Activated CD8-positive, alpha-beta memory T cell treated with anti-CD3 and anti-CD28 coated beads for 1 hour (primary cell): ENCODE measurements at places on chromosomes 4 and X.

- no peak for DNase-seq
These were observed 1.0 kb upstream of the DAPP1 start for GRCh38 chr4:99815597-99816011.

DNA sequence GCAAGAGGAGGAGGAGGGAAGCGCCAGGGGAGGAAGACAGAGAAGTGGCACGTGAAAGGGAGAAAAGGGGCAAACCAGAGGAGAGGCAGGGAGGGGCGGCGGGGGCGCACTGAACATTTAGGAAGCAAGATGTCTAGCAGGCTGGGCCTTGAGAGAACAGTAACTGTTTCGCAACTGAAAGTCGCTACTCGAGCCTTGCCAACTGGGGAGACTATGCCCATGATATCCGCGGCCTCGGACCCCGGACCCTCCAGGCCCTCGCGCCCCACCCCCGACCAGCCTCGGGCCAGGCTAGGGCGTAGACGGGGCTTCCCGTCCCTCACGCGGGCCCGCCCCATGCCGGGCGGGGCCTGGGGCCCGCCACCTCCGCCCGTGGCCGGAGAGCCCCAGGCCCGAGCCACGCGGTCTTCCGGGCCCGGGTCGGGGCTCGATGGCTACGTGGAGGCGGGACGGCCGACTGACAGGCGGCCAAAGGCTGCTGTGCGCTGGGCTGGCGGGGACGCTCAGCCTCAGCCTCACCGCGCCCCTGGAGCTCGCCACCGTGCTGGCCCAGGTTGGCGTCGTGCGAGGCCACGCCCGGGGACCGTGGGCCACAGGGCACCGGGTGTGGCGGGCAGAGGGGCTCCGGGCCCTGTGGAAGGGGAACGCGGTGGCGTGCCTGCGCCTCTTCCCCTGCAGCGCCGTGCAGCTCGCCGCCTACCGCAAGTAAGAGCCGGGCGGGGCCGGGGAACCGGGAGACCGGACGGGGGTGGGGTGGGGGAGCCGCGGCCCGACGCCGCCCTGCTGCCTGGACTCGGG is at the start of gene SLC25A43:
Gene SLC25A43 (plus strand): TSS at position 363 of the 798 bp plus-strand sequence. CDS start 68 bp downstream, at position 431.
- no peak for DNase-seq

GRCh38 chr4:33134366-33134765 is 2414.2 kb downstream of the PCDH7 start:
- no peak for DNase-seq

DNA sequence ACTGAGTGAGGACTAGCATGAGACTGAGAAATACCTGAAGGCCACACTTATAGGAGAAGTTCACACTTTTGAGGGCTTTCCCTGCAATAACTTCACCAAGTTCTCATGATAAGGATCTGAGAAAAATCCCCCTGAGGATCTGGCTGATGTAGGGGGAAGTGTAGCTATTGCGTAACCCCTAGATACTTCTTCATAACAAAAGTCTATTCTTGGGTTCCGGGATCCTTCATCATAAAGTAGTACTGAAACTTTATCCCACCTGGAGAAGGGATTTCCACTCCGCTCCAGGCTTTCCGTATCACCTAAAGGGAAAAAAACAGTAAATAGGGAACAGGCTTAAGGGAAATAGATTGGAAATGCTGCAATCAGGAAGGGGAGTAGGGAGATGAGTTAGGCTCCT is 13.3 kb downstream of the USP27X start:
- no peak for DNase-seq

GRCh38 chrX:77277911-77278310 is 169.3 kb upstream of the FGF16 start:
- no peak for DNase-seq

DNA sequence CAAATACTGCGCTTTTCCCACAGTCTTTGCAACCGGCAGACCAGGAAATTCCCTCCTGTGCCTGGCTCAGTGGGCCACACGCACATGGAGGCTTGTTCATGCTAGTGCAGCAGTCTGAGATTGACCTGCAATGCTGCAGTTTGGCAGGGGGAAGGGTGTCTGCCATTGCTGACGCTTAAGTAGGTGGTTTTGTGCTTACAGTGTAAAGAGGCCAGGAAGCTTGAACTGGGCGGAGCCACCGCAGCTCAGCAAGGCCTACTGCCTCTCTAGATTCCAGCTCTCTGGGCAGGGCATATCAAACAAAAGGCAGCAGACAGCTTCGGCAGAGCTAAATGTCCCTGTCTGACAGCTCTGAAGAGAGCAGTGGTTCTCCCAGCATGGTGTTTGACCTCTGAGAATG is 390.5 kb upstream of the TECRL start:
- no peak for DNase-seq

DNA sequence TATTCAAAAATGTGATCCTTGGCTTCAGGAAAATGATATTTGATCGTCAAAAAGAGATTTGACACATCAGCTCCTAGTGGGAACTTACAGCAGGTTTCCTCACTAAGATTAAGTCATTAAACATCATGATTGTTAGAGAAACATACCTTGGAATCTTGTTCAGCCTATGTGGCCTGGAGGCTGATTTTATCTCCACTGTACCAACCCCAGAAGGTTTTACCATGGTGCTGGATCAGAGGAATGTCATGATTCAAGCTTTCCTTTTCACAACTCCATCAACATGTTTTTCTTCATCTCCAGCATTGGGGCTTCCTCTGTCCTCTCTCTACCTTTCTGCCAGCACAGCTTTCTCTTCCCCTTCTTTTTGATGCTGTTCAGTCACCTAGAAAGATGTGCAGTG is 68.4 kb upstream of the MID1IP1 start:
- no peak for DNase-seq

- DNase-seq, result no peak
These were observed 6.1 kb downstream of the HOPX start for GRCh38 chr4:56674984-56675383.

DNA sequence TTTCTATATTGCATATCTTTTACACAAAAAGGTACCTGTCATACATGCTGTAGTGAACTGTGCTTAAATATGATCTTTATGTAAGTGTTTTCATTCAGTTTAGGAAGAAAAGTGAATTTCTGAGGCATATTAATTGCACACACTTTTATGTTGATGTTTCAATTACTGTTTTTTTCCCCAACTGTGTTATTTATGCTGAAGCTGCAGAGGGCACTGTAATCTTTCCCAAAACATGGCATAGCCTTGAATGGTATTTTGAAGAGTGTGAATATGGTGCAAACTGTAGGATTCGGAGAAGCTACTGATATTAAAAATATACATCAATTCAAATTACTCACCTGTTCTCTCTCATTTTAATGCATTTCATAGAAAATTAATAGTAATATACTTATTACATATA is 6.0 kb upstream of the CENPE start:
- DNase-seq, result no peak

DNA sequence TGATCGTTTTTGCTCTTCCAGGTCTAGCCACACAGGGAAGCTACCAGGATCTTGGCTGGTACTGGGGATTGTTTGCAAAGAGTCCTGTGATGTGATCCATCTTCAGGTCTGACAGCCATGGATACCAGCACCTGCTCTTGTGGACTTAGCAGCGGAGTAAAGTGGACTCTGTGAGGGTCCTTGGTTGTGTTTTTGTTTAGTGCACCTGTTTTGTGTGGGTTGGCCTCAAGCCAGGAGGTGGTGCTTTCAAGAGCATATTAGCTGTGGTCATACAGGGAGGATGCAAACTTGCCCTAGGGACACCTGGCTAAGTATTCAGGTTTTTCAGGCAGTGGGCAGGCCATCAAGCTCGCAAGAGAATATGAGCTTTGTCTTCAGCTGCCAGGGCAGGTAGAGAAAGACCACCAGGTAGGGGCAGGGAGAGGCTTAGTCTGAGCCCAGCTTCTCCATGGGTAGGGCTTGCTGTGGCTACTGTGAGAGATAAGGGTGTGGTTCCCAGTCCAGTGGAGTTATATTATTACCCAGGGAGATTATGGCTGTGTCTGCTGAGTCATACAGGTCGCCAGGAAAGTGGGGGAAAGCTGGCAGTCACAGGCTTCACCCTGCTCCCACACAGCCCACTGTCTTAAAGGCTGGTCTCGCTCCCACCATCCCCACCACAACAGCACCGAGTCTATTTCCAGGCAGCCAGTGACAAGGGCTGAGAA is 293.7 kb downstream of the PCDH18 start:
- no peak for DNase-seq

DNA sequence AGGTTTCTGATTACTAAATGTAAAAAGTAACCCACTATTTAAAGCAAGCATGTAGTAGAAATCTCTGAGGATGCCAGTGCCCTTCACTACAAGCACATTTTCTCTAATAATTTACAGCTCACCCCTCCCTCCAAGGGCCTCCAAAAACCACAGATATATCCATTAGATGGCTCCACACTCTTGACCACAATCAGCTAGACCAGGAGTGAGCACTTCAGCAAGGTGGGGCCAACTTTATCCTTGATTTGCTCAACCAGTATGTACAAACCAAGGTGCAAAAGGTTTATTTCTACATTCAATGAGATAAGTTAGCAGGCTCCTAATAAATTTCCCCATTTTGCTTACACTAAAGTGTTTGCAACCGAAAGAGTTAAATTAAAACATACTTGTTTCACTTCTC is 35.8 kb downstream of the RFC1 start:
- no peak for DNase-seq
